ENCODE measurements at places on chromosomes 5 and 9. TPM values are rescaled to one million over a fixed set of nuclear protein-coding genes. Genes with fewer than 3 reads are reported as not detected.

DNA sequence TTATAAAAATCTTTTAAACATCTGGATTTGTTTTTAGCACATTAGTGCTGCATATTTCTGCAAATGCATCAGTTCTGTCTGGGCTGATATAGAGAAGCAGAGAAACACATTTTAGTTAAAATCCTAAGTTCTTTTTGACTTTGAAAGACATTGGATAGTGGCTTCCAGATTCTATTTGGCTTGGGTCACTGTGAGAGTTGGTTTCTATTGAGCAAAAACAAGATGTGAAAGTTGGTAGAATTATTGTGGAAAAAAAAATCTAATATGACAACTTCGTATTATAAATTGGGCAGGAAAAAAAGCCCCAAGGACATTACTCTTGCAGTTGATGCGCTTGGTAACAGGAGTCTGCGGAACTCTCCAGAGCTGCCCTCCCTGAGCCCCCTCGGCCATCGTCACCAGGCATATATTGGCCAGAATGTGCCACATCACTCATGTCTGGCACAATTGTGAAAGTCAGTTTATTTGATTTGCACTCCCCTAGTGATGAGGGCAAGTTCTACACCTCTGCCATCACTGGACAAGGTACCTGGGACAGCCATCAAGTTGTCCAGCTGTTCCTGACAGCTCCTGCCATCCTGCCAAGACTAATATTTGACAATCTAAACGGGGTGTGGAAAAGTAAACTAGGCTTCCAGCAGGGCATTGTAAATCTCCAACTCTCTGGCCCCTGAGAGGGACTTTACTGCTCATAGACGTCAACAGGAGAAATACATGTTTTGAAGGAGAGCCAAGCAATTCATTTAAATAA is 334.5 kb downstream of the TENT4A start:
- no peak for DNase-seq

DNA sequence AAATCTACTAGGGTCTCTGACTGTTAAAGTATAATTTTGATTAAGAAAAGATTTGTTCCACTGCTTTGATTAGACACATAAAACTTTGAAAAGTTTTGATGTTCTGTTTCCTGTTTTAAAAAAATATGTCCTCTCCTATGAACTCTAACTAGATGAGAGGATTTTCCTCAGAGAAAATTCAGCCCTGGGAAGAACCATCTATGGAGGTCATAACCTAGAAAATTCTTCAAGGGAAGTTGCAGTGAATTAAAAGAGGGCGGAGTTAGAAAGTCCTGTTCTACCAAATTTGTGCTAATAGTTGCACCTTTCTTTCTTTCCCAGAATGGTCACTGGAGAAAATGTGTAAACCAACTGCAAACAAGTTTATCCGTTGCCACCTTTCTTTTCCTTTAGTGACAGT is 27.7 kb downstream of the PIK3R1 start:
- no peak for DNase-seq

Gene PCDHA3
- 0.43 TPM for total RNA-seq

Gene ST8SIA4
- 1.9 TPM for total RNA-seq

Gene GMCL2
- total RNA-seq = not detected

All from right atrium auricular region (tissue), 2 donors.